ENCODE measurements at places on chromosomes 11 and 22.

DNA sequence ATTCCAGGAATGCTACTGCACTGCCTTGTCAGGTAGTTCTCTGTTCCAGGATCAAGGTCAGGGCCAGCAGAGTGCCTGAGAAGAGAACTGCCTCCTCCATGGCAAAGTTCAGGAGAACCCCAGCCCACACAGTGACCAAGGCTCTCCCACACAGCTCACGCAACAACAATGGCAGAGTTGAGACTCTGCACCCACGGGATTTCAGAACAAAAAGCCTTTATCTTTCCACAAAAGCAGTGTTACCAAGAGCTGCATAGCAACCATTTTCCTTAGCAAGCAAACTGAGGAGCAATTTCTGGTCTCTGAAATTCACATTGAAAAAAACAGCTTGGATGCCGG is 11.1 kb downstream of the PLAAT3 start:
- no peak for DNase-seq
- H3K36me3 ChIP-seq, result no peaks in the 10 kb centered on the region
- H3K27me3 ChIP-seq, result no peaks in the 10 kb centered on the region
- H3K27ac ChIP-seq, result peak overlapping the region; percentile 67

GRCh38 chr11:133947321-133947756 is 9.4 kb downstream of the IGSF9B start:
- peaks cover 74% of the 10 kb centered on the region for H3K4me1 ChIP-seq
- no peak for DNase-seq
- H3K27me3 ChIP-seq, result no peaks in the 10 kb centered on the region
- H3K36me3 ChIP-seq, result peaks cover 13% of the 10 kb centered on the region

- no peak for DNase-seq
- H3K27ac ChIP-seq, result no peak overlapping the region
- no peaks in the 10 kb centered on the region for H3K36me3 ChIP-seq
- no peaks in the 10 kb centered on the region for H3K4me1 ChIP-seq
Observed at GRCh38 chr11:57585301-57585700, 12.2 kb upstream of the SERPING1 start.

DNA sequence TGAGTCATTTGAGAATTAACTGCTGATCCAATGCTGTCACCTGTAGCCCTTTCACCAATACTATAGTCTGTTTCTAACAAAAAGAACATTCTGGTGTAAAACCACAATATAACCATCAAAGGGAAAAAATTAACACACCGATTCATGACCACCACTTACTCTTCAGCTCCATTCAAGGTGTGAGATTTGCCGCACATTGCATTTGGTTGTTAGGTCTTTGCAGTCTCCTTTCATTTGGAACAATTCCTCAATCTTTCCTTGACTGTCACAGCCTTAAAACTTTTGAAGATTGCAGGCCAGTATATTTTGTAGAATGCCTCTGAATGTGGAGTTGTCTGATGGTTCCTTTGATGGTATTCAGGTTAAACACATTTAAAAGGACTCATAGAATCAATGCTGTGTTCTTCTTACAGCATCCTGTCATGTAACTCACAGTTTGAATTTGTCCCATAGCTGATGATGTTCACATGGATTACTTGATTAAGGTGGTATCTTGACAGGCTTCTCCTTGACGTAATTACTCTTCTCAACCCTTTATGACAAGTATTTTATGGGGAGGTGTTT is 63.6 kb downstream of the TNRC6B start:
- DNase-seq, result no peak
- no peaks in the 10 kb centered on the region for H3K27me3 ChIP-seq
- H3K27ac ChIP-seq, result no peak overlapping the region
- H3K4me1 ChIP-seq, result peaks cover 44% of the 10 kb centered on the region

- no peaks in the 10 kb centered on the region for H3K36me3 ChIP-seq
- H3K27ac ChIP-seq, result no peak overlapping the region
- DNase-seq, result no peak
- no peaks in the 10 kb centered on the region for H3K4me1 ChIP-seq
Observed at GRCh38 chr11:23556163-23556750, 696.0 kb upstream of the CCDC179 start.

- H3K4me3 ChIP-seq, result peak overlapping the region; percentile 7
- peak; percentile 53 for DNase-seq
- H3K27ac ChIP-seq, result peak overlapping the region; percentile 80
Observed at GRCh38 chr11:73359341-73359740, 16.9 kb upstream of the RELT start.

- no peak for DNase-seq
- H3K36me3 ChIP-seq, result no peaks in the 10 kb centered on the region
- no peak overlapping the region for H3K27ac ChIP-seq
- H3K27me3 ChIP-seq, result no peaks in the 10 kb centered on the region
Observed at GRCh38 chr22:31526270-31526669, 29.9 kb downstream of the SFI1 start.

GRCh38 chr22:17629173-17629489 is 582 bp upstream of the ATP6V1E1 start:
- H3K4me3 ChIP-seq, result peak overlapping the region; percentile 99
- peaks cover 17% of the 10 kb centered on the region for H3K4me1 ChIP-seq
- no peaks in the 10 kb centered on the region for H3K36me3 ChIP-seq
- peak overlapping the region; percentile 95 for H3K27ac ChIP-seq
- DNase-seq, result no peak

GRCh38 chr11:111762981-111763643 is 3.1 kb downstream of the PPP2R1B start:
- DNase-seq, result no peak
- H3K4me3 ChIP-seq, result no peak overlapping the region
- no peaks in the 10 kb centered on the region for H3K27me3 ChIP-seq
- no peak overlapping the region for H3K27ac ChIP-seq
- H3K36me3 ChIP-seq, result peaks cover 45% of the 10 kb centered on the region

DNA sequence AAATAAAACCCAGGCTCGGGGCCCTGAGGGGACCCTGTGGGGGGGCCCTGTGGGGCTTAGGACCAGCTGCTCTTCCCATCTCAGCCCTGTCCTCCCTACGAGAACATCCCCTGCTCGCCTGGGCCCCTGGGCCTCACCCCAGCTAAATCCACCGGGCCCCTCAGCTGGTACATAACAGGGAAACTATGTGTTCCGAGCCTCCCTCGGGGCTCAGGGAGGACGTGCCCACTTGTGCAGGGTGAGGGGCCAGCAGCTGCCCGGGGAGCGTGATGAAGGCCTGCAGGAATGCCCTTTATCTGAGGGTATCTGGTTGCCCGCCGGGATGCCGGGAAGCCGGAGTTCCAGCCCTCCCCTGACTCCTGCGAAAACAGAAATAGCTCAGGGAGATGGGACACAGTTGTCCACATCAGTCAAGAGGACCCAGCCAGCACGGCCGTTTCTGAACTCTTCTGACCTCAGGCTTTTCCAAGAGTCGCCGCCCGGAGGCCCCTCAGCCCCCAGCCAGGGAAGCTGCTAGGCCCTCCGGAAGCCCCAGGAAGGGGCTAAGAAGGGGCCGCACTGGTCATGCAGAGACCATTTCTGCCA is 20.6 kb downstream of the MRPL23 start:
- no peaks in the 10 kb centered on the region for H3K27me3 ChIP-seq
- DNase-seq, result no peak
- no peaks in the 10 kb centered on the region for H3K4me1 ChIP-seq

- DNase-seq, result no peak
- H3K4me3 ChIP-seq, result no peak overlapping the region
- no peaks in the 10 kb centered on the region for H3K4me1 ChIP-seq
- no peaks in the 10 kb centered on the region for H3K36me3 ChIP-seq
- H3K27me3 ChIP-seq, result no peaks in the 10 kb centered on the region
Observed at GRCh38 chr11:85749884-85750283, 61.1 kb downstream of the SYTL2 start.

DNA sequence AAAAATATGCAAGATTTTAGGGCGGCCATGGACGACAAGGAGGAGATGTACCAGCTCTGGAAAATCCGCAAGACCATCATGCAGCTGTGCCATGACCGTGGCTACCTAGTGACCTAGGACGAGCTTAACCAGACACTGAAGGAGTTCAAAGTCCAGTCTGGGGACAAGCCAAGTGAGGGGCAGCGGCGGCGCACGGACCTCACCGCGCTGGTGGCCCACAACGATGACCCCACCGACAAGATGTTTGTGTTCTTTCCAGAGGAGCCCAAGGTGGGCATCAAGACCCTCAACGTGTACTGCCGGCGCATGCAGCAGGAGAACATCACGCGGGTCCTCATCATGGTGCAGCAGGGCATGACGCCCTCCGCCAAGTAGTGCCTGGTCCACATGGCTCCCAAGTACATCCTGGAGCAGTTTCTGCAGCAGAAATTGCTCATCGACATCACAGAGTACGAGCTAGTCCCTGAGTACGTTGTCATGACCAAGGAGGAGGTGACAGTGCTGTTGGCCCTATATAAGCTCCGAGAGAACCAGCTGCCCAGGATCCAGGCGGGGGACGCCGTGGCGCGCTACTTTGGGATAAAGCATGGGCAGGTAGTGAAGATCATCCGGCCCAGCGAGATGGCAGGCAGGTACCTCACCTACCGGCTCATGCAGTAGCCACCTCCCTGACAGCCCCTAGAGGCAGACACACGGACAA is 43.5 kb upstream of the ZC3H12C start:
- H3K27me3 ChIP-seq, result no peaks in the 10 kb centered on the region
- no peaks in the 10 kb centered on the region for H3K4me1 ChIP-seq
- H3K27ac ChIP-seq, result no peak overlapping the region
- H3K4me3 ChIP-seq, result no peak overlapping the region
- H3K36me3 ChIP-seq, result no peaks in the 10 kb centered on the region
- DNase-seq, result no peak

- peak overlapping the region; percentile 70 for H3K27ac ChIP-seq
- peak overlapping the region; percentile 84 for H3K4me3 ChIP-seq
- no peaks in the 10 kb centered on the region for H3K27me3 ChIP-seq
- H3K4me1 ChIP-seq, result peaks cover 25% of the 10 kb centered on the region
- DNase-seq, result peak; percentile 50
Observed at GRCh38 chr11:34358728-34359547, 1.1 kb upstream of the ABTB2 start.

GRCh38 chr11:65786008-65786785 is 666 bp upstream of the OVOL1 start:
- DNase-seq, result no peak
- peaks cover 29% of the 10 kb centered on the region for H3K4me1 ChIP-seq
- H3K27ac ChIP-seq, result no peak overlapping the region
- no peaks in the 10 kb centered on the region for H3K36me3 ChIP-seq

DNA sequence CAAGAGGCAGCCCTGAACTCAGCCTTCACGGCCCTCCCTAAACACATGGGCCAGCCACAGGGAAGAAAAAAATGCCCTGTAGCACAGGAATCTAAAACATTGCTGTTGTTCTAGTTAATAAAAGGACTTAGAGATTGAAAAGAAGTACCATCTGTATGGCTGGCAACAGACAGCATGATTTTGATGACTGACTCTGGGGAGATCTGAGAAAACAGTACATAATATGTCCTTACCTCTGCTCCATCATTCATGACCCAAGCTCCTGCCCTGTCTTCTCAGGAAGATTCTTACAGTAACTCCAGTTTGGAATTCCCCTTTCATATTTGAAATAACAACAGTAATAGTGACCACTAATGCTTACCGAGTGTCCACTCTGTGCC is 244.2 kb downstream of the ETS1 start:
- DNase-seq, result no peak
- no peaks in the 10 kb centered on the region for H3K27me3 ChIP-seq
- no peak overlapping the region for H3K4me3 ChIP-seq
- H3K36me3 ChIP-seq, result no peaks in the 10 kb centered on the region

- no peak overlapping the region for H3K27ac ChIP-seq
- no peak overlapping the region for H3K4me3 ChIP-seq
- no peaks in the 10 kb centered on the region for H3K4me1 ChIP-seq
- DNase-seq, result no peak
Observed at GRCh38 chr11:49424136-49424535, 215.7 kb upstream of the FOLH1 start.

Measured in thoracic aorta (tissue), 2 donors.